ENCODE measurements at places on chromosomes 5 and 9.

- no peak for DNase-seq
Observed at GRCh38 chr9:97565262-97565661, 63.8 kb downstream of the TMOD1 start.

DNA sequence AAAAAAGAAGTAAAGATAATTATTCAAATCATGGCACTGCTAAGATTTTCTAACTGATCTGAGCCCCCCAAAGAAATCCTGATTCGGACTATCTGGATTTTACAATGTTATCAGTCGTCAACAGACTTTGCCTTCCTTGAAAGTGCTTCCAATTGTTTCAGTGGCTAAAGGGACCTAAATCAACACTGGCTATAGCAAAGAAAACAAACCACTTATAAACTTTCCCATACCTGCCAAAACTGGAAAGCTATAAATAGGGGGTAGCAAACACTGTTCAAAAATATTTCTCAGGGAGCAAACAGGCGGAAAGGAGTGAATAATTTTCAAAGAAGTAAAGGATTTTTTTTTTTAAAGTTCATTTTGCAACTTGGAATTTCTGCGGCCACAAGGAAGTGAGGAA lies 105.6 kb upstream of the LIFR start:
- no peak for DNase-seq

GRCh38 chr9:5650356-5651105 lies 21.6 kb downstream of the RIC1 start:
- no peak for DNase-seq

DNA sequence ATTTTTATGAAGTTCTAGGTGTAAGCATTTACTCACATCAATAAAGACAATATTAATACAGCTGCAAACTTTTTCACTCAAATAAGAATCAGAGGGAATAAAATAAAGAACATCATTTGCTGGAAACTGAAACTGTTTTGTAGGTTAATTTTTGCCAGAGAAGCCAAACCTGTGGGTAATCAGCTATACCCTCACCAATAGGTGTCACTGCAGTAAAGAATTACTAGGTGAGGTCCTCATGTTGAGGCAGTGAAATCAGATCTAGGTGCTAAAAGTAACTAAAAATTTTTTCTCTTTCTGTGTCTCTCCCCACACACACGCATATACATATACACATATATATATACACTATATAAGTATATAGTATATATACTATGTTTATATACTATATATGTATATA lies 1016.3 kb upstream of the SEMA6A start:
- no peak for DNase-seq

- DNase-seq: no peak
Observed at GRCh38 chr9:127492616-127493015, 41.3 kb downstream of the LRSAM1 start.

DNA sequence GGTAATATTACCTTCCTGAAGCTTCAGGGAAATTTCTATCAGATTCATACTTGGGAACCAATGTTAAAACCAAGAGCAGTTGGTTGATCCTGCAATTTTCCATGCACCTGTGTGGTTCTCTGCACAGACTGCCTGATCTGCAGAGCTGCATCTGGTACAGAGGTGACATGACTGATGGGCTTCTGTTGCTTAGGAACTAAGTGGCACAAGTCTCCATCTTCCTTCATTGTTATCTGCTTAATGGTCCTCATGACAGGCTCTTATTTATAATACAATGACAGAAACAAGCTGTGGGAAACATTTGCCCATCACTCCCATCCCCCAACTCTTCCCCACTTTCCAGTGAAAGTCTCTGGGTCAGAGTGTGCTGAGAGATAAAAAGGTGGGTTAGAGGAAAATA lies 799.1 kb downstream of the TAF11L14 start:
- DNase-seq: no peak

DNA sequence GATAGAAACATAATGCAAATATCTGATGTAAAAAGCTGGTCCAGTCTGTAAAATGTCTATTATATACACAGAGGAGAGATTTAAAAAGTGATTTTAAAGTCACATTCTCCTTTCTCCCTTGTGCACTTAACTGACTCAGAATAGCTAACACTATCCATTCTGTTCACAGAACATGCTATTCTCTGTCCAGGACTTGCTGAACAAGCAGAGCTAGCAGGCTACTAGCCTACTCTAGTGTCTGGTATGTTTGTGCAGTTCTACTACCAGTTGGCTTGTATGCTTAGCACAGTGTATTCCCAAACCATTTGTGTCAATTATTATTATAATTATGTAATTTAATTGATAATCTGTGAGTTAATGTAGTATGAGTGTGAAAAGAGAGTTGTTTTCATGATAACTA lies 161.7 kb upstream of the NUDT12 start:
- no peak for DNase-seq

GRCh38 chr5:176629853-176630680 lies at the start of the genes EIF4E1B and SNCB:
TSS of gene EIF4E1B (plus strand) at chr5:176630675. CDS start at chr5:176642788, 12,113 bp downstream.
TSS of gene SNCB (minus strand) at chr5:176630534. CDS start at chr5:176629654, 880 bp downstream.
- DNase-seq: no peak

DNA sequence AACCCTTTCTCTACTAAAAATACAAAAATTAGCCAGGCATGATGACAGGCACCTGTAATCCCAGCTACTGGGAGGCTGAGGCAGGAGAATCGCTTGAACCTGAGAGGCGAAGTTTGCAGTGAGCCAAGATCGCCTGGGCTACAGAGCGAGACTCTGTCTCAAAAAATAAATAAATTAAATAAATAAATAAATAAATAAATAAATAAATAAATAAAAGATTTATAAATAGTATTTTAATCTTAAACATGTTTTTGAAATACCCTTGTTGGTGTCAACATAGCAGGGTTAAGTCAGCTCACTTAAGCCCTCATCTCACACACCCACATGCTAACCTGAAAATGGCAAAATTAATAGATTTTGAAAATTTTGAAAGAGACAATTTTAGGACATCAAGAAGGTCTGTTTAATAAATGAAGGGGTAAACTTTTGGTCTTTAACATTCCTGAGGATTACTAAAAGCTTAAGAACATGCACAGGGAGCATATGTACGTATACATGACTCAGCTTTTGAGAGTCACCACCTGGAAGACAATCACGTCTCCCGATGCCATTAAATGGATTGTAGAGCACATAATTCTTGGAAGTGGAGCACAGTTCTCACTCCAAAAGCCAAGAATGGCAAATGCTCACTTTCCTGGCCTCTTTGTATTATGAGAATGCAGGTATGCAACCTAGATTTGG lies 202.5 kb downstream of the GDNF start:
- no peak for DNase-seq

DNA sequence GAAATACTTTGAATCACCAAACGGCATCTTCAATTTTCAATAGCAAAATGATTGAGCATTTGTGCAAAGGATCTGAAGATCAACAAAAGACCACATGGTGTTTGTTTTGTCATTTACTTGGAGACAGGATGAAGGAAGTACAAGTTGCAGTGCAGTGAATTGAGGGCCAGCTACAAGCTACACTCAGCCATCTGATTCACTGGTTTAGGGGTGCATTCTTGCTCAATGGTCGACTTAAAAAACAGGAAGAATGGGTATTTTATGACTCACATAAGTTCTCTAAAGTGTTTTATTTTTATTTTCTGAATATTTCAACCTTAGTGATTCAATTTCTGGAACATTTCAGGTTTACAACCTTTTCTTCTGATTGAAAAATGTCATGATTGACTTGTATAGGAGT lies 412.1 kb upstream of the ADAMTSL1 start:
- no peak for DNase-seq

DNA sequence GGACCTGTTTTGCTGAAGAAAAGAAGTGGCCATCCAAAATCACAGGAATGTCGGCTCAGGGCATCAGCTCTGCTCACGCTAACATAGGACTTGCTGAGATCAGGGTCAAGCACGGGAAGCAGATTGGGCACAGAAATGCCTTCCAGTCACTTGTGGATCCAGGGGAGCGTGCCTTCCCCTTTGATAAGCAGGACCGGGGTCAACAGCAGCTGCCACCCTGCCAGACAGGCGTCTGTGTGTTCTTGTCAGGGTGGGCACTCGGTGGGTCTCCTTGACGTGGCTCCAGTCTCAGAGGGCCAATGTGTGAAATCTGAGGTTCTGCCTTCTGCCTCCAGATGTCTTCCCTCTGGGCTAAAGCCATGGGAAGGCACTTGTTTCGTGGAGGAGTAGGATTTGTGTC lies 313.7 kb upstream of the IRX4 start:
- DNase-seq: no peak

DNA sequence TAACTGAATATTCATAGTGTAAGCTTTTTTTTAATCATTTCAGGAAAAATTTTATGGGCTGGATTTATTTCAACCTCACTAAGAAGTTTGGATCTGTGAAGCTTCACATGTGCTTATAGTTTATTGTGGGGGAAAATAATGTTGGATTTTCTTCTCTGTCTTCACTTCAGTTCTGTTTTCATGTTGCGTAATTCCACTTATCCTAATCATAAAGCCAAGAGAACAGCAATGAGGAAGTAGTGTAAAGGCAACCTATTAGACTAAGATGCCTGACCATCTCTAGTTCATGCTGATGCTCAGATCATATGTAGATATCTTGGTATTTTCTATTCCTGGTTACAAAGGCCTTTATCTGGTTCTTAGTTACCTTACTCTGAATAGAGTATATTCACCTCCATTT lies 50.0 kb downstream of the CD180 start:
- DNase-seq: no peak

- no peak for DNase-seq
Observed at GRCh38 chr9:95272830-95273229, 44.7 kb downstream of the FANCC start.

DNA sequence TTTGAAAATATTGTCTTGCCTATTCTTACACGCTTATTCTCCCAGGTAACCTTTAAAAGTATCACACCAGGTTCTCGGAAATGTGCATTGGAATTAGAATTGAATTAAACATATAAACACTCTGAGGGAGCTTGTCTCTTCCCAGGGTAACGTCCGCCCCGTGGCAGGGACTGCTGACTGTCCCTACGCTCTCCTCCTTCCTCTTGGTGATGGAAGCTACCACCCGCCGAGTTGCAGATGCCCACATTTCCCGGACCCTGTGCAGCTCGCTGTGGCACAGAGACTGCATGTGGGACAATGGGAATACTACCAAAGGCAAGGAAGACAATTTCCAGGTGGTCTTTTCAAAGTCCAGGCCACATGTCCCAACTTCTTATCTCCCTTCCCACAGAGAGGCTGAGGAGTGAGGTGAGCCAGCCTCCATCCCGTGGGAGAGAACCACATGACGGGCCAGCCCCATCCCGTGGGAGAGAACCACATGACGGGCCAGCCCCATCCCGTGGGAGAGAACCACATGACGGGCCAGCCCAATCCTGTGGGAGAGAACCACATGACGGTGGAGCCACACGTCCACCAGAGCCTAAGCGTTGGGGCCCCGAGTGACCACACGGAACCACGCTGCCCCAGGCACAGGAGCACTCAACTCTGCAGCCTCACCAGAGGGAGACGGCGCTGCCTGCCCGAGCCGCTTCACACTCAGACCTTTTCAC lies 249.4 kb upstream of the IRX1 start:
- no peak for DNase-seq

DNA sequence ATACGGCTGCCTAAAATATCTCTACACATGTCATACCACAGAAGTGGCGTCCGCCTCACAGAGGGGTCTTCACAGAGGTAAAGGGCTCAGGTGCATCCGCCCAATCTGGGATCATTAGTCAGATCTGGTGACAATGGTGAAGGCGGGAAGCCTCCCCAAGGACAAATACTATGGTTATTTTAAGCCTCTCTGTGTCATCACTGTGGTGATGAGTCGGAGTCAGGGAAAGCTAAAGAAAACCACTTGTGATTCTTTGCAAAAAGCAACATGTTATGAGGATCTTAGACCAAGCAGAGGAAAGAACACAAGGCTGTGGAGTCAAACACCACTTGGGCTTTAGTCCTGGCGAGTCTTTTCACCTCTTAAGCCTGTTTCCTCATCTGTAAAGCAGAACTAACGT lies 190.4 kb downstream of the DRD1 start:
- no peak for DNase-seq

DNA sequence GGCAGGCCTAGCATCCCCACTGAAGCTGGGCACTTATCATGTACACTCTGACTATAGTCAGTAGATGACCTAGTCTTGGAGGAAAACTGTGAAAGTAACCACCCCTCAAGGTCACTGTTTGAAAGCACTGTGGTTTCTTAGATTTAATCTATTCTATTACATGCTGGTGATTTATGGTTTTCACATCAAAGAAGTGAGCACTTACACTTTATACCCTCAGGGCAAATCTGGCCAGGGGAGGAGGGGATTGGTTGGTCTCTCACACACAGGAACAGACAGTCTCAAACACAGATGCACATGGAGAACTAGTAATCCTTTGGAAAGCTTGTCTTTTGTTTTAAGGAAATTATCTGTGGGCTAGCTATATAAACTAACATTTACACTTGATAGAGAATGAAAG lies 17.9 kb upstream of the SPIN1 start:
- no peak for DNase-seq

GRCh38 chr9:127780126-127780885 lies 1.8 kb upstream of the SH2D3C start:
- DNase-seq: no peak

GRCh38 chr5:55036477-55036876 lies 12.4 kb downstream of the GZMK start:
- no peak for DNase-seq

DNA sequence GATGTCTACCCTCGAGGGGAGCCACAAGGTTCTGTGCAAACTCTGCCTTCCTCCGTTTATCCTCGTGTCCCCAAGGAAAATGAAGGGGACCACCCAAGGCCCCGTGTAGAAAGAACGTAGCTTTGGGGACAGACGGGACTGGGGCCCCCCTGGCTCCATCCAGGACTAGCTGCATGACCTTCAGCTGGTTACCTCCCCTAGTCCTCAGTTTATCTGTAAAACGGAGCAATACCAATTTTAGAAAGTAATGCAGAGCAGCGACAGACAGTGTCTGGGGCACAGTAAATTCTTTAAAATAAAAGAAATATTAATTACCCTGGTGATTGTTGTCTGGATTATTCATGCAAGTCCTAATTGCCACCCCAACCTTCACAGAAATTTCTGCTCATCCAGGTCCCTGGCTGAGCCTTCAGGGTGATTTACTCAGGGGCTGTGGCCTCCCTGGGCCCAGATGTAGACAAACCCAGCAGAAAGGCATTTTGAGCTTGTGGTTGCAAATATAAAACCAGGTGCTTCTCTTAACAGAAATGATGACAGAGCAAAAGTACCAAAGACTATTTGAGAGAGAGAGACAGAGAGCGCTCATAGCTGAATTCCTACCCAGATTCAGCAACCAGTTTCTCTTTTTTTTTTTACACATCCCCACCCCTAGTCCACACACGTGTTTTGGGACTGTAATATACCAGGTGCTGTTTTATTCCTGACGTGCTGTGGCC lies 155.1 kb upstream of the SMIM23 start:
- DNase-seq: no peak

All from posterior vena cava (tissue), 2 donors.